Muscle of back (tissue), 13 donors: ENCODE measurements at places on chromosomes 6 and 20.

DNA sequence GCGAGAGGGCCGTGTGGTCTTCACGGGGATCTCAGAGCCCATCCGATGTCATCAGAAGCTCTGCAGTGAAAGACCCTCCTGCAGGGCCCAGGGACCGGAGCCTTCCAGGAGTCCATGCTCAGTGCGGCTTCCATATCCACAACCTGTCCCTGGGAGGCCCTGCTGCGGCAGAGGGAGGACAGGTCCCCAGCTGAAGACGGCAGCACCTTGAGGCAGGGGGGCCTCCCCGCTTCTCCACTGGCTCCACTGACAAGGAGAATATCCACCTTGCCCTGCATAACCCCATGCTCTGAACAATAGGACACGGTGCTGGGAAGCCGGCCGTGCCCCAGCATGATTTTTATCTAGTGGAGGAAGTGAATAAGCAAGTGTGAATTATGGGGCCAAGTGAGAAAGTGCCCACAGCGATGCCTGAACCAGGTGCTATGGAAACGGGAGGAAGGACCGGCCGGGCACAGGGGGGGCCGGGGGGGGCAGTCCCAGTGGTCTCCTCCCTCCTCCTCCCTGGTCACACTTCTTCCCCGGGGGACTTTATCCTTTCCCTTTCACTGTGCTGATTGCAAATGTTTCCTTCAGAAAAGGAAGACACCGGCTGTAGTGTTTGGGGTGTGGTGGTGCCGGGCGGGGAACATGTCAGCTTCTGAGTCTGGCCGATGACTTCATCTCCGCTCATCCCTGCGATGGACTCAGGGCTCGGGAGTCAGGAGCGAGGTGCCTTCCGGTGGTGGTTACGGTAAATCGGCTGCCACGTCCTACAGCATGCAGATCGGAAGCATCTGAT, 225.1 kb downstream of the ERMARD start:
- no peak for DNase-seq

DNA sequence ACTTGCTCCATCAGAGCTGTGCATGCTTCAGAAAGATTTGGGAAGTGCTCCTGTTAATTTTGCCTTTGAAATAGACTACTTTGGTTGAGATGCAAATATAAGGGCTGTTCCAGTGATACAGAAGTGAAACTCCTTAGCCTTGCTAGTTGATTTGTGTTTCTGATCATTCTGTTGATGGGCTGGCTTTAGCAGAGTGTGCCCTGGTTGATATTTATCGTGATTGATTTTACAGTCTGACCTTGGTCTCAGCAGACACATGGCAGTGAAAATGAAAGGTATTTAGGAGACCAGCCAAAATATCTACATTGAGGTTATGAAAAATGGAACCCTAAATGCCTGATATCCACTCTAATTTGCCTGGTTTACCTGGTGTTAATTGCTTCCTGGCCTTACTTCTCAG, 122.1 kb upstream of the CEP162 start:
- DNase-seq = no peak

DNA sequence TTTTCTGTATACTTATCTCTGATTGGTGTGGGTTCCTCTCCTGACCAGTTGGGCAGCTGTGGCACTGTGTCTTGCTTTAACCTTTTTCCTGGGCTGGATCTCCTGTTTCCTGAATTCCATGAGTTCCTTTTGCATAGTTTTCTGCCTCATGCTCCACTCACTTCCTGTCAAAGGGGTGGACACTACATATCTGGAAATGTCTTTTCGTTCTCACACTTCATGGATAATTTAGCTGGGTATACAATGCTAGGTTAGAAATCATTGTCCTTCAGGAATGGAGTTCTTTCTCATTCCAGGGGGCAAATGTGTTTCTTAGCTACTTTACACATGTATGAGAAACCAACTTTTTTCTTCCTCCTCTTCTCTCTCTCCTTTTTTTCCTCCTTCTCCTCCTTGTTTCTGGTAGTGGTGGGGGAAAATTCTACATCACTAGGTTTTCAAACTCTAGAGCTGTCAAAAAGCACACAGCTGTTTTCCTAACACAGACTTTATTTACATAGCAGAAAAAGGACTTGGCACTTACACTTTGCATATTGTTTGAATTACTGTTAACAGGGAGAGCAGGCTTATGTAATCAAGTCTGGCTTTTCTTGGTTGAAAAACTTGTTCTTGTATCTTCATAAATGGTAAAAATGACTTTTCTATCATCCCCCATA, 9.0 kb upstream of the DDX27 start:
- peak; percentile 55 for DNase-seq

- DNase-seq = peak; percentile 59
Measured at GRCh38 chr6:70221025-70221714, 81.7 kb downstream of the COL9A1 start.

DNA sequence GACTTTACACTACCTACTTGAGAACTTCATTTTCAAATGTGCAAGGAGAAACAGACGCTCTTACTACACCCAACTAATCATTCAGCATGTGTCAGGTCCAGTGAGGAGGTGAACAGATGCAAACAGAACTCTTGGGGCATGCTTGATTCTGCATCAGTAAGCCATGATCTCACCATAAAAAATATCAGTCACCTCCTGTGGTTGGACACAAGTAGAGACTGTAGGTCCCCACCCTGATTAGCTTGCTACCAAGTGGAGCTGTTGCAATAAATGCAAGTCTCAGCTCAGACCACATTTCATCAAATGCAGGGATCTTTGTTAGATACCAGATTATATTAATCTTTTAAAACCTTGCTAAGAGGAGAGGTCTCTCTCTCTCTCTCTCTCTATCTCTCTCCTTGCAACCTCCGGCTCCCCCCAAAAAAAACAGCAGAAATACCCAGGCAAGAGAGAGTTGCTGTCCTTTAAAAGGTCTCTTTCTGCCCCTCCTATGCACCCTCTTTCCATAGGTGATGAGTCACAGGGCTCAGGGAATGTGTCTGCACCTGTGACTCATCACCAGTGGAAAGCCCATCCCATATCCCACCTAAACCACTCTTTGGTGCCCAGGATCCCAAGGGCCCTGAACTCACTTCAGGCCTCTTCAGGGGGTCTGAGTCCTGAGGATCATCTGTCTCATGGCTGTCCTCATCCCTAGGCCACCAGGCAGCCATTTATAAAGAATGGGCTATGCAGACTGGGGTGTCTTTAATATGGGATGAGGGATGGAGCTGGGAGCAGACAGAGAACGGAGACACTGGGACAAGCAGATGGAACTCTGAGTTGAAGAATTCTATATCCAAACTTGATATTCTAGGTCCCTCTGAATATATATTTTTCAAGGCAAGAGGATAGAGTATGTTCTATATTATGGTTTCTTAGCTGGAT, 154.5 kb downstream of the QRSL1 start:
- DNase-seq = no peak

DNA sequence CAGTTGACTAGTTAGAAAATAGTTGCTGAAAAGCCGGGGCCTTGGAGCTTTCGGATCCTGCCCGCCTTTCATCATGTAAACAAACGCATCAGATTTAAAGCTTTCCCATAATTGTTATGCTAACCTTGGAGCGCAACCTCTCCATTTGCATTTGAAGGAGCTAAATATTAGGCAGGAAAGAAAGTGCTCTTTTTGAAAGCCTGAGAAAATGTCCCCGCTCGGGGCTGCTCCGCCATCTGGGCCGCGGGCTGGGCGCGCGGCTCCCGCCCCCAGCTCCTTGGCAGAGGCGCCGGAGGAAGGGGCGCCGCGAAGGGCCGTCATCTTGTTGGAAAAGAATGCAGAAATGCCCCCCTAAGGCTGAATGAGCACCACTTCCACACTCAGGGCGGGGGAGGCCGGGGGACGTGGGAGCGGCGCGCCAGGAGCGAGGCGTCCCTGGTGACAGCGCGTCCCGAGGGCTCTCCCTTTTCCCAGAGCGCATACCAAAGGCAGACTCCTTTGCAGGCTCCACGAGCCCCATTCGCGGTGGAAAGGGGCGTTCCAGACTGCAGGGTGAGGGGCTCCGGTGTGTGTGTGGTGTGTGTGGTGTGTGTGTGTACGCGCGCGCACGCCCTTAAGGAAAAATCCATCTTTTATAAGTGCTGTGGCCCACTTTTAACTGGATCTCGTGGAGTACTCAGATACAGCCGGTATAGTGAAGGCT, 145.6 kb upstream of the ID4 start:
- DNase-seq = peak; percentile 55

DNA sequence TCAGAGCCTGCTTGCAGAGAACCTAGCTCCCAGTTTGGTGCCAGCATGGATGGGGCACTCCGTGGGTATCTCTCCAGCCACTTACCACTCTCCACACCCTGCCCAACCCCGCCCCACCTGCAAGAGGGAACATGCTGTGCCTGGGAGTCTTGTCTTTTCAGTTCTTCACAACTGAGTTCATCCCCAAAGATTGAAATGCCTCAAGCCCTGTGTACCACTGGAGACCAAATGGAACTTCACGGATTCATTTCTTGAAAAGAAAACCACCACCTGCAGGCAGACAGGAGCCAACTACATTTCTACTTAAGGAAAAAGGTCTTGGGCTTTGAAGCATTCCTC, 50.1 kb downstream of the TRERF1 start:
- no peak for DNase-seq

- no peak for DNase-seq
Measured at GRCh38 chr20:14288341-14289330, 48.8 kb downstream of the FLRT3 start.

- DNase-seq = no peak
Measured at GRCh38 chr6:101517632-101518031, 124.1 kb downstream of the GRIK2 start.

DNA sequence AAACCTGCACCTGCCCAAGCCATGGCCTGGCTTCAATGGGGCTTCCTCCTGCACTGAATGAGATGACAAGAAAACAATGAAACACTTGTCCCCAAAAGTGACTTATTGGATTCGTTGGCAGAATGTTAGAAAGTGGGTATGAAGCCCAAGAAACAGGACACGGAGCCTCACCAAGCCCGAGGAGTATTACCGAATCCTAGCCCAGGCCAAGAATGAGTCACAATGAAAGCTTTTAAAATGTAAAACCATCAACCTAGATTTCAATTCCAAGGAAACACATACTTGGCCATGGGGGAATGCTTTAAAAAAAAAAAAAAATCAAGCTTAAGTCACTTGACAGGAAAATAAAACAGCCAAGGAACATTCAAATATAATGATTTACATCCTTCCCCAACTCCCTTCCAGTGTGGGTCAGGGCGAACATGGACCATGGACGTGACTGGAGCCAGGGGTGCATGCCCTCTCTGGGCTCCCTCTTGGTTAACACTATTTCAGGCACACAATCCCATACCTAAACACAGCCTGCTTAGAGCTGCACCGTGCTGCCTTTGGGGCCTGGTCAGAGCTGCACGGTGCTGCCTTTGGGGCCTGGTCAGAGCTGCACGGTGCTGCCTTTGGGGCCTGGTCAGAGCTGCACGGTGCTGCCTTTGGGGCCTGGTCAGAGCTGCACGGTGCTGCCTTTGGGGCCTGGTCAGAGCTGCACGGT, 3.1 kb upstream of the STX16 start:
- DNase-seq = peak; percentile 82
